Cortex of kidney (tissue), 1 donor: ENCODE measurements at places on chromosomes 2 and 18.

DNA sequence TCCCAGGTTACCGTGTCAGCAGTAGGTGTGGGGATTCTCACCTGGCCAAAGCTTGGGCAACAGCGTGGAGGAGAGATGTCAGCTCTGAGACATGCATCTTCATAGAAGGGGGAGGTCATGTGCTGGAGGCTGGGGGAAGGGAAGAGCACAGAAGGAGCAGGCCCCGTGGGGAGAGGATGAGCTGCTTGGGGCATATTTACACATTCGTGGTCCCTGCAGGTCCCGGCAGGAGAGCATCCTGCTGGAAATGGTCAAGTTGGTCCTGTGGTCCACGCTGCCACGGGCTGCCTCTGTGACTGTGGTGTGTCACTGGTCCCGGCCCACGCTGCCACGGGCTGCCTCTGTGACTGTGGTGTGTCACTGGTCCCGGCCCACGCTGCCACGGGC is 195.1 kb upstream of the TWIST2 start:
- DNase-seq, result no peak

GRCh38 chr2:65636024-65636423 is 203.6 kb upstream of the SPRED2 start:
- DNase-seq, result no peak

- no peak for DNase-seq
Observed at GRCh38 chr2:37291680-37292079, 33.0 kb downstream of the PRKD3 start.

GRCh38 chr2:136932700-136933099 is 167.4 kb downstream of the THSD7B start:
- no peak for DNase-seq

- no peak for DNase-seq
Observed at GRCh38 chr2:188880740-188881139, 93.4 kb upstream of the COL3A1 start.

DNA sequence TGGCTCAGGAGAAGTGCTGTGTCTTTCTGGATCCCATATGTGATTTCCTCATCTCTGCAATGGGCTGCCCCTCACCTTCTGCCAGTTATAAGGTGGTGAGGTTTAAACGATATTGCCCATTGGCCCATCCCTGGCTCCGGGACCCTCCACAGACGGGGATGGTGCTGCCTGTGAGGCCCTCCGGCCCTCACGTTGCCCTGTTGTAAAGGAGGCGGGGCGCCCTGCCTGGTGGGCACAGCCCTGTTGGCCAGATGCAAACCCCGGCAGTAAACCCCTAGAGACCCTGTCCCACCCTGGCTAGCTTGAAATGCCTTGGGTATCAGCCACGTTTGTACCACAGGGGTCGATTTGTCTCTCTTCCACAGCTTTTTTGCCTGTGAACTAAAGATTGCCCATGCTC is 7.4 kb downstream of the ARHGEF4 start:
- no peak for DNase-seq
